ENCODE measurements at places on chromosomes 7 and 10.
A peak's percentile ranks its signal among the peaks of the same experiment; 100 is the strongest.

- DNase-seq: no peak
These were observed 14.3 kb upstream of the LARP4B start for GRCh38 chr10:945778-946177.

- DNase-seq: no peak
These were observed 16.0 kb downstream of the DENND2A start for GRCh38 chr7:140624392-140625191.

DNA sequence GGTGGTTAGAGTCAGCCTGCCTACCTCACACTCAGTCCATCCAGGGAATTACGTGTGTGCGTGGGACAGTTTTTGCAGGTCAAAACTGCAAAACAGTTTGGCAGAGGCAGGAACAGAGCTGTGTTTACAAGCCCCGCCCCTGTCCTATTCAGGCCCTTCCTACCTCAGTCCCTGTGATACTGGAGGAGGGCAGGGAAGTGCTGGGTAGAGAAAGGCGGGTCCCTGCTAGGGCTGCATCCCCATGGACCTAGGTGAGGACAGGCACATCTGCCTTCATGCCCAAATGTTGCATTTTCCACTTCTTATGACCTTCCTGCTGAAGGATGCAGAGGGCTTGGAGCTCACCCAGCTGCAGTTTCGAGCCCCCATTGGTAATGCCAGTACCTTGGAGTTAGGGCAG lies 25.1 kb downstream of the SBDS start:
- no peak for DNase-seq

- no peak for DNase-seq
These were observed 53.2 kb upstream of the CUX1 start for GRCh38 chr7:101764221-101764620.

DNA sequence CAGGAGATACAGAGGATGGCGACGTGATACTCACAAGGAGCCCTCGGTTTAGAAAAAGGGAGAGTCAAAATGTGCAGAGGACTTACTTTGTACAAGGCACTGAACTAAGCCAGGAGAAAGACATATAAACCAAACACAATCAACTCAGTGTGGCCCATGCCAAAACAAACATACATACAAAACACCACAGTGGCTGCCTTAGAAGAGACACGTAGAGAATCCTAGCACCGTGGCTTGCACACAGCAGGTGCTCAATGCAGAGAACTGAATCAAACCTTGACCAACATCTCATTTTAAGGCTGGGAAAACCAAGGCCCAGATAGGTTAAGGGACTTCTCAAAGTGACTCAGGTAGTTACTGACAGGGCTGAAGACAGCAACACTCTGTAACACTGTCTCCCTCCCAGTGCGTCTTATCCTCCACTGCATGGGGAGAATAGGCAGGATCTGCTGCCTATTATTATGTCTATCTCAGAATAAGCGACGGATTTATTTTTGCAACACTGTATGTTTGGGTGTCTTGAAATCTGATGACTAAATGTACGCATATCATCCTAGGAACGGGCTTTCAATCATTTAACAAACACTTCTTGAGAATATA lies 11.0 kb downstream of the SORBS1 start:
- no peak for DNase-seq

DNA sequence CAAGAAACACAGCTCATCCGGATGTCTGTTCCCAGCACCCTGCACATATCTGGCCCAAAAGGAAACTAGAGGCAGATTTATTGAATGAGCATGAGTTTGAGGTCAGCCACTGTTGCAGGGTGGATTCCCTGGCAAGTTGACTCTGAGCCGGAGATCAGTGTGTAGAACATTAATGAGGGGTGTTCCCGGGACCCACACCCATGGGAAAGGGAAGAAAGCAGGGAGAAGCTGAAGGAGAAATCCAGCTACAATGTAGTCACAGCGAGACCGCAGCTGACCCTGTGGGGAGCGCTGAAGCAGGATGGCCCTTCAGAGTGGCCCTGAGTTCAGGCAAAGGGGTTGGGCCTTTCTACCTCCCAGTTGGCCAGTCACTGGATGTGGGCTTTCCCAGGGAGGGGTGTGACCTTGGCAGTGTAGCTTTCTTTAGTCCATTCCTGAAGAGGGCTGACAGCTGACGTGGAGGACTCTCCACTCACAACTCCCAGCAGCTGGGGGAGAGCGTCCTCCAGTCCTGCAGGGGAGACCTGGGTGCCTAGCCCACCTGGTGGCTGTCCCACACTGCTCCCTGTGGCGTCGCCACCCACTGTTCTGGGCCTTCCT lies 324.2 kb upstream of the ZMIZ1 start:
- no peak for DNase-seq

- no peak for DNase-seq
These were observed 56.2 kb downstream of the HTR7 start for GRCh38 chr10:90801608-90802007.

GRCh38 chr10:8404721-8405120 lies 350.2 kb downstream of the GATA3 start:
- peak; percentile 31 for DNase-seq

GRCh38 chr10:117741524-117741923 lies 199.0 kb downstream of the EMX2 start:
- DNase-seq: no peak

DNA sequence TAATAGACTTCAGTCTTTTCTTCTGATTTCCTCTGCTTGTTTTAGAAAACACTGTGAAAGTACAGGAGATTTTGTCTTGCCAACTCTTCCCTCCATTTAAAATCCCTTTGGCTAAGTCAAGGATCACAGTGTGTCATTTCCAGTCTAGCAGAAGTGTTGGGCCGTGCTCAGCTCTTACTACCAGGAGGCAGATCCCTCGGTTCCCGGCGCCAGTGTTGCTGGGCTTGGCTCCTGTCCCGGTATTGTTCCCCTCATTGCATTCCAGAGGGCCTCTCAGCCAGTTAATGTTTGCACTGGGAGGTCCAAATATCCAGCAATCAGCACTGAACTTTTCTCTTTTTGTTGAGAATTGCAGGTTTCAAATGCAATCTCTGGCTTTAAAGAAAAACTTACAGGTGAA lies 612.1 kb upstream of the MGMT start:
- DNase-seq: no peak

GRCh38 chr7:13034693-13035092 lies 347.3 kb downstream of the ARL4A start:
- DNase-seq: no peak

GRCh38 chr7:30931929-30932540 lies 20.4 kb downstream of the AQP1 start:
- DNase-seq: no peak

- no peak for DNase-seq
These were observed 63.0 kb downstream of the PIP4K2A start for GRCh38 chr10:22651276-22651980.

GRCh38 chr7:8070451-8071180 lies 102.0 kb downstream of the GLCCI1 start:
- DNase-seq: no peak

GRCh38 chr7:125061-125475 lies 67.3 kb upstream of the FAM20C start:
- no peak for DNase-seq

DNA sequence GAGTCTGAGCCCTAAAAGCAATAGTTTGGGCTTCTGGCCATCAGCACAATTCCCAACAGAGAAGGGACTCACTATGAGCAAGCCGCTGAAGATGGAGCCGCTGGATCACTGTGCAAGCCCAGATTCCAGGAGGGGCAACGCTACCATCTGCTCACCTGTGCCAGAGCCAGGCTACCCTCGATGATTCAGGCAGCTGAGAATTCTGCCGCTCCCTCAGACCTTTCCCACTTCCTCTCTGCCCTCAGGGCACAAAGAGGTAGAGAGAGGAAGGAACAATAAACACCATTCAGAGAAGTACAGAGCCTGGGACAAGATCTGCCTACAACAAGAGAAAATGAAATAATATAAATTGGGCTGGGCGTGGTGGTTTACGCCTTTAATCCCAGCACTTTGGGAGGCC lies 98.1 kb downstream of the MYOF start:
- DNase-seq: peak; percentile 19

DNA sequence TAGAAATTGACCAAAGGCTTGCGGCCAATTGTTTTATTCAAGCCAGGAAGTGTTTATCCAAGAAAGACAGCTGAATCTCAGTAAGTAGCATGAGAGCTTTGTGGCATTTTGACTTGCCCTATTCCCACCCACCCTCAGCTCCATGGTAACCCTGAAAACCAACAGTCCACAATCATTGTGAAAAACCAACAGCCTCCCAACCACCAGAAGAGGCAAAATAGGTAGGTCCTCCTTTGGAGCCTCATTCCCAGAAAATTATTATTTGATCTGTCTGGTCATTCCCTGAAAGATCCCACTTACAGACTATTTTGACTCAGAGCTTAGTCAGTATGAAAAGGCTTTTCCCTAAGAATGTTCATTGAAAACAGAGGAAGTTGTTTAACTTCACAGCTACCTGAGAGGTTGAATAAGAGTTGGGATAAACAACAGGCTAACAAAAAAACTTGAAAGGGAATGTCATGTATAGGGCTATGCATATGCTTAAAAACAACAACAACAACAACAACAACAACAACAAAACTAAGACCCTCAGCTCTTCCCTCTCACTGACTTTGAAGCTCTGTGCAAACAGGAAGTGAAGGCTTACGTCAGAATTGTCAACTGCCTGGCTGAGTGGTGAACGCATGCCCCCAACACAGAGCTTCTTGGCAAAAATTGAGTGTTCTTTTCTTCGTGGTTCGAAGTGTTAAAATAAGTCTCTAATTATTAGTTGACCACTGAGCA lies 11.2 kb downstream of the KPNA7 start:
- no peak for DNase-seq

DNA sequence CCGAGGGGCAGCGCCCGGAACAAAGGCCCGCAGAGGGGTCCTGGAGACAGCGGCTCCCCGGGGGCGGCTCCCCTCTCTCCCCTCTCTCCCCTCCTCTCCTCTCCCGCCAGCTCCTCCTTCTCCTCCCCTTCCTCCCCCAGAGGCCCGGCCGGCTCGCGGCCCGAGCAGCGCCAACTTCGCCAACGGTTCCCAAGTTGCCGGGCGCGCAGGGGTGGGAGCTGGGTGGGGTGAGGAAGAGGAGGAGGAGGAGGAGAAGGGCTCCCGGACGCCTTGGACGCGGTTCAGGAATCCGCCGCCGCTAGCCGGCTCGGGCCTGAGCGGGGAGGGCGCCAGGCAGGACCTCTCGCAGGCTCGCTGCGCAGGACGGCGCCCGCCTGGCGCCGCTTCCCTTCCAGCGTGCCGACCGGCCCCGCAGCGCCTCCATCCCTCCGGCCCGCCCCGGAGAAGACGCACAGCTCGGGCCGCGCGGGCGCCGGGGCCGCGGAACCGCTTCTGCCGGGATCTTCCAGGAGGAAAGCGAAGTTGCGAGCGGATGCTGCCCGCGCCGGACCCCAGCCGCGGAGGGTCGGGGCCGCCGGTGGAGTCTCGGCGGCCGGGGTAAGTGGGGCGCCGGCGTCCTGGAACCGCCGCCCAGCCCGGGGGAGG lies at the start of gene CHST3:
TSS of gene CHST3 (plus strand) at position 298 of the 645 bp plus-strand sequence. CDS start 41,448 bp downstream, outside the sequence.
- DNase-seq: peak; percentile 52

GRCh38 chr7:108045669-108046068 lies 42.7 kb upstream of the LAMB1 start:
- no peak for DNase-seq

- DNase-seq: no peak
These were observed 31.7 kb upstream of the IKZF1 start for GRCh38 chr7:50272808-50273207.

DNA sequence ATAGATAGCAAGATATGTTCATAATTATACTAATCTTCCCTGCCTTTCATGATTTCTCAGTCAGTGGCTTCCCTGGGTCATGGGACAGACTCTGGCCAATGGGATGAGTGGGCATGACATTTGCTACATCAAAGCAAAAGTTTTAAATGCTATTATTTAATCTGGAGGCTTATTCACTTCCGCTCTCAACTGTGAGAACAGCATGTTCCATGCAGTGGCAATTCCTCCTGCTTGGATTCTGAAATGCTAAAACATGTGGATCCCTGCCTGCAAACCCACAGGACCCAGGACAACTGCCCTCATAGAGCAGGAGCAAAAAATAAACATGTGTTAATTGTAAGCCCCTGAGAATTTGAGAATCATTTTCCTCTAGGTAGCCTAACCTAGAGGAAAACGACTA lies 1412.4 kb upstream of the CELF2 start:
- no peak for DNase-seq

GRCh38 chr7:152872061-152872744 lies 112.7 kb downstream of the ACTR3B start:
- DNase-seq: no peak

DNA sequence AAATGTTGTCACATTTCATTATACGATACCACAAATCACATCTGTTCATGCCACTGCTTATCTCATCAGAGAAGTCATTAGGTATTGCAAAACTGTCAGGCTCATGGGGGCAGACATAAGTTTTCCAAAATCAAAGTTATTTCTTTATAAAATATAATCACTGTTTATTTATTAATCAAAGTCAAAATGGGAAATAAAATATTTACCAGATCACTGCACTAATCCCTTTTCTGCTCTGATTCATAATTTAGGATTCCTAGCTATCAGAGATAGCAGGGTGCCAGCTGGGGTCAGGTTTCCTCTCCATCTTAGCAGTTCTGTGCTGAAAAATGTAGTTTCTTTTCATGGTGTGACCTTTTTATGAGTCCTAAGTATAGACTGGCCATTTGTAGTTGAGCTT lies 117.7 kb upstream of the LANCL2 start:
- no peak for DNase-seq
